CD4-positive, alpha-beta T cell treated with Interleukin-4 for 1 hour (primary cell): ENCODE measurements at places on chromosomes 1 and 21.

DNA sequence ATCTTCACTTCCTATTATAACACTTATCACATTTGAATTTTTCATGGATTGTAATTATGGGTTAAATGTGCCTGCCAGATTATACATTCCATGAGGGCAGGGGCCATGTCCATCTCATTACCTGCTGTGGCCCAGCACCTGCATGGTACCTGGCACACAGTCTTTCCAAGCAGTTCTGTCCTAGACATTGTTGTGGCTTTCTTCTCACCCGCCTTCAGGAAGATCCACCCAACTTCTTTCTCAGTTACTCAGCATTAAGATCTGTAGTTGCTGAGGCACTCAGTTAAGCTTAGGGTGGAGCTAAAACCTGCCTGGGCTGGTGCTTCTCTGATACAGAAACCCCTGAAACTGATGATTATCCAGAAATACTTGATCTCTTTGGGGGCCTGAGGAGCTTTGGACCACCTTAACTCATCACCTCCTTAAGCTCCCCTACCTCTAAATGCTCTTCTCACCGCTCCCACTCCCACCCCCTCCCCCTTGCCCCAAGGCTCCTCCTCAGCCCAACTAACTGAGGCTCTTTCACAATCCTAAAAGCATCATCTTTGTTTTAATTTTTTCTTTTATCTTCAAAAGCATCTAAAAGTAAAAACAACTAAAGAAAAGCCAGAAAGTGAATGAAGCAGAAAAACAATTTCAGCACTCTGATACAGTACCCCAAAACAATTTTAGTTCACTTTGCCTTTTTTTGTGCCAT, 190.6 kb downstream of the FGGY start:
- no peak for DNase-seq

- DNase-seq: no peak
These were observed 80.3 kb downstream of the NFIA start for GRCh38 chr1:61162520-61163258.

GRCh38 chr21:41726970-41727783, 39.7 kb downstream of the RIPK4 start:
- no peak for DNase-seq

DNA sequence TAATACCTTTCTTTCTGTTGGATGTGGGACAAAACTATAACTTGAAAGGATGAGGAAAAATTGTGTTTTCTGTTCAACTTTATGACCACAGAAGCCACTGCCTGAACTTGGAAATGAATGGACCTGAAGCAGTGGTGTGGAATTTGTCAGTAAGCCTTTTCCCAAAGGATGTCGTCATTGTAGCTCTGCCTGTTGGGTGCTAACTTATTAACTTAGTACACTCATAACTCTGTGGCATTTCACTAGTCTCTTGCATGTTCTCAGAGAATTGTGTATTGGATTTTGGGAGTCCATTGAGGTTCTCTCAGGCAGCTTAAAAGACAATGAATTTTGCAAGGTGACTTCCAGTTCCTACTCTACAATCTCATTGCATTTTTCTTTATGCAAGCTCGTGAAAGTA, 49.6 kb downstream of the KCNK2 start:
- DNase-seq: no peak

DNA sequence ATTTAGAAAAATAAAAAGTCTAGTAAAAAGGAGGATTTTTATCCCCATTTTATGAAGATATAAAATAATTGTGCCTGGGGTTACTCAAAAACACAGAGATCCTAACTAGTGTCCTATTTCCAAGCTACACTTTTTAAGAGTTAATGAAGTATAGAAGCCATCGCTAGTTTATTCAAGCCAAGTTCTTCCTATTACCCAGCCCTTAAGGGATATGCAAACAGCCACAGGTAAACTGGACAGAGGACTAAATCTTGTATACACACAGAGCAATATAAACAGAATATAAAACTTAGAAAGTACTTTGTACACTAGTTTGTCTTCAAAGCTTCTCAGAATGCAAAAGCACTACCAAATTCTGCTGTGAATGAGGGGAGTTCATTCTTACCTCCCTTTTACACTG, 111.1 kb downstream of the RERE start:
- no peak for DNase-seq

- no peak for DNase-seq
These were observed 101.5 kb upstream of the COL24A1 start for GRCh38 chr1:86258101-86258500.

- DNase-seq: no peak
These were observed 181.2 kb upstream of the CSF3R start for GRCh38 chr1:36663772-36664430.

- no peak for DNase-seq
These were observed 257.1 kb downstream of the KCTD3 start for GRCh38 chr1:215824245-215824644.

GRCh38 chr1:22128392-22128791, 14.5 kb downstream of the WNT4 start:
- DNase-seq: no peak
